Adipose tissue (tissue), 3 donors: ENCODE measurements at places on chromosomes 7 and 10. TPM values are rescaled to one million over a fixed set of nuclear protein-coding genes. Genes with fewer than 3 reads are reported as not detected.

CFAP58 gene
- 0.05 TPM for polyA plus RNA-seq

ADGRA1 gene
- polyA plus RNA-seq: 0.17 TPM

FAM25C gene
- polyA plus RNA-seq: not detected

CC2D2B gene
- 0.03 TPM for polyA plus RNA-seq

AKR1C2 gene
- polyA plus RNA-seq: 394 TPM

FUOM gene
- polyA plus RNA-seq: 22.1 TPM

AKR1E2 gene
- 1.0 TPM for polyA plus RNA-seq

C10orf62 gene
- not detected for polyA plus RNA-seq

ACTR3C gene
- polyA plus RNA-seq: 2.0 TPM

MINDY4 gene
- polyA plus RNA-seq: 3.6 TPM

IGF2BP3 gene
- polyA plus RNA-seq: 0.68 TPM

CREB5 gene
- 26.7 TPM for polyA plus RNA-seq

MRLN gene
- not detected for polyA plus RNA-seq

PNLIPRP2 gene
- polyA plus RNA-seq: 0.91 TPM

WDR86 gene
- polyA plus RNA-seq: 1.3 TPM

SKIDA1 gene
- polyA plus RNA-seq: 0.52 TPM

PODXL gene
- polyA plus RNA-seq: 31.1 TPM

LIPN gene
- not detected for polyA plus RNA-seq

LRRN3 gene
- 0.28 TPM for polyA plus RNA-seq

SUN3 gene
- not detected for polyA plus RNA-seq

TMEM270 gene
- polyA plus RNA-seq: 0.08 TPM

DRGX gene
- polyA plus RNA-seq: not detected
